ENCODE measurements at places on chromosomes 16 and 17.

DNA sequence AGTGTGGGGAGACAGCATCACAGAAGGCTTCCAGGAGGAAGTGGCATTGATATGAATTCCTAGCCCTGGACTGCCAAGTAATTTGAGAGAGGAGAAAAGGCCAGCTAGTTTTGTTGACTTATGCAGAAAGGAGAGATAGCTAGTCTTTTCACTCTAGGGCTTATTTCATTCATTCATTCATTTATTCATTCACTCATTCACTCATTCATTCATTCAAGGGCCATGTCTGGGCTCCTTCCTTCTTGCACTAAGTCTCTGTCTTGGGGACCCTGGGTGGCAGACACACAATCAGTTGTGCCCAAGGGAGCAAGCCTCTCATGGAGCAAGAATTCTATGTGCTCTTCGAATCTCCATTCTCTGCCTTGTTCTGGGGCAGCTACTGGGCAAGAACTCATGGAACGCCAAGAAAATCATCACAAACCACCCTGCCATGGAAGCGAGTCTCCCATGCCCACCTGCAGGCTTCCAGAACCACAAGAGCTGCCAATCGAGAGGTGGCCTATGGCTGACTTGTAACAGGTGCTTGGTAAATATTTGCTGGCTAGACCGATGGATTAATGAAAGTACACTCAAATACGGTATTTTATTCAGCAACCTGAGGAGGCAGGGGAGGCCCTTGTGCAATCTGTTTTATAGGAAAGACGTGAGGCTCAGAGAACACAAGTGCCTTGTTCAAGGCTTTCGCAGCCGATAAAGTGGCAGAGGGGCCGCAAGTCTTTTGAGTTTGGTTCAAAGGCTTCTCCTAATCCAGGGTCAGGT lies 223.6 kb downstream of the XYLT1 start:
- DNase-seq = no peak

DNA sequence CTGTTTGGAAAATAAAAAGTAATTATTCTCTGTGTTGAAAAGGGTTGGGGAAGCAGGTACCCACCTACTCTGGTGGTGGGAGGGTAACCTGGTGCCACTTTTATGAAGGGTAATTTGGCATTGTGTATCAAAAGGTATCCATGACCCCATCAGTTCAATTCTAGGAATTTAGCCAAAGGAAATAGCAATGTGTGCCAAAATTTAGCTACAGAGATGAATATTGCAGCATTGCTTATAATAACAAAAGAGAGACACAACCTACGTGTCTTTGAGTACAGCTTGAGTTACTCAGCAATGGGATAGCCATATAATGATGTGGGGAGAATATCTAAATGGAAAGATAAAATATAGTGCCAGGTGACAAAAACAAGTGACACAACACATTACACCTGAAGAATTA lies 170.7 kb downstream of the NTN1 start:
- DNase-seq = no peak

DNA sequence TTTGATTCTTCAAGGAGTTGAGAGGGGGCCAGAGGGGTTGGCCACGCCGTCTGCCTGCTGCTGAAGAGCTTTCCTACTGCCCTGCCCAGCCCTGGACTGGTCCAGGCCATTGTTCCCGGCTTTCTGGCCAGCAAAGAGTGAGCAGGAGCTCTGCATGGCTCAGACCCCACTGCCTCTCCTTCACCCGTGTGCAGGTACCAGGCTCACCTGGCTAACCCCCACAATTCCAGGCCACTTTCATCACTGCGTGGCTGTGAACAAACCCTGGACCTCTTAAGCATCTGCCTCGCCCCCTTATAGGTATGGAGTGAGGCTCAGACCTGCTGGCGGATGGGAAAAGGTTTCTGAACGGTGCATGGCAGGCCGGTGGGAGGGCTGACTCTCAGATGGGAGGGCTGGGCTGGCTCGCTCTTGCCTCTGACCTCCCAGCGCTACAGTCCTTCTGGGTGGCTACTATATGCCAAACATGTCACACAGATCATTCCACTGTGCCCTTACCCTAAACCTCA lies 8.9 kb downstream of the ZNF319 start:
- no peak for DNase-seq

GRCh38 chr16:56625943-56626654 lies 518 bp downstream of the MT1E start:
- no peak for DNase-seq

- no peak for DNase-seq
Observed at GRCh38 chr17:4751932-4752331, 12.2 kb upstream of the CXCL16 start.

GRCh38 chr17:10633738-10634379 lies 23.2 kb downstream of the MYH3 start:
- no peak for DNase-seq

GRCh38 chr17:8695241-8695640 lies 49.4 kb downstream of the CCDC42 start:
- no peak for DNase-seq

DNA sequence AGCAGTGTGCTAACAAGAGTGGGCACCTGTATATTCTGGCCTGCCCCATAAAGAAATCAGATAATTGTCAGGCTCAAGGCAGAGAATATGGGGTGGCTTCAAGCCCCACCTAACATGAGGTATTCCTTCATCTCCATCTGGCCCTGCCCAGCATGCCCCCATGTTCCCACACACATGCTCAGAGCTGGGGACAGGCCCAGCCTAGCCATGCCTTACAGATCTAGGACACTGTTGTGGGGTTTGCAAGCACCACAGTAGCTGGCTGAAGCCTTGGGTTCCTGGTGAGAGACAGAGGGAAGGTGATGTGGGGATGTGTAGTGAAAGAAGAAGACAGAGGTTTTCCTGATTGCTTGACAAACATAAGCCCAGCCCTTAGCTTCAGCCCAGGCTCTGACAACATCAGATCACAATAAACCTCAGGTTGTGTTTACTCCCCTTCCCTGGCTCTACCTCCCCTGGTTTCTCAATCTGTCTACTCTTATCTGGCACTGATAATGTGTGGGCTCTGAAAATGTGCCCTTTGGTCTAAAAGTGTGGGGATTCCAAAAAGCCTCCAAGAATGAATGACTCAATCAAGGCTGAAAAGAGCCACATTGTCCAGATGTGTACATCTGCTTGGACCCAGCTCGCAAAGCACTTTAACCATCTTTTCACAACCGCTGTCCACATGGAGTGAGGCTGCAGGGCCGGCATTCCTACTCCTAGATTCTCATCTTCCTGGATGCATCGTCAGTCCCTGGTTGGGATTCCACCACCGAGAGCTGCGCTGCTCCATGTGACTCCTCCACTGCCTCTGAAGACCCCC lies 34.4 kb downstream of the CDRT4 start:
- DNase-seq = no peak
